Pons (tissue), 1 donor: ENCODE measurements at places on chromosomes 1 and 21.

GRCh38 chr1:185849014-185849413, 114.8 kb downstream of the HMCN1 start:
- DNase-seq = no peak

GRCh38 chr1:103250441-103250861, 142.1 kb upstream of the COL11A1 start:
- peak; percentile 4 for DNase-seq

- no peak for DNase-seq
Measured at GRCh38 chr1:214993419-214993818, 89.1 kb upstream of the KCNK2 start.

DNA sequence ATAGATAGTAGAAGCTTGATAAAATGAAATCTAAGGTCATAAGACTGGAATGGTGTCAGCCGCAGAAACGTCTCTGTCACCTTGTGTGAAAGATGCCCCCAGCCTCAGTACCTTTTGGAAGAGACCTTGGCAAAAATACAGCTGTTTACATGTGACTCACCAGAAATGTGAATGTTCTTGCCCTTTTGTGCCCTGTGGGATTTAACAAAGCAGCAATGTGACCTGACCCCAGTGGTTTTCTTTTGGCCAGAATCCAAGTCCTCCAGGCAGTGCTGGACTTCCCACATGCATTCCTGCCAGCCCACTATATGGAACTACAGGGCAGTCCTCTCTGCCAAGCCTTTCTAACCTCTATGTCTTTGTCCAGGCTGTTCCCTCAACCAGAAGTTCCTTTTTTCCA, 27.2 kb upstream of the LRRC8C start:
- DNase-seq = no peak

- no peak for DNase-seq
Measured at GRCh38 chr1:33971018-33971710, 107.3 kb downstream of the HMGB4 start.

DNA sequence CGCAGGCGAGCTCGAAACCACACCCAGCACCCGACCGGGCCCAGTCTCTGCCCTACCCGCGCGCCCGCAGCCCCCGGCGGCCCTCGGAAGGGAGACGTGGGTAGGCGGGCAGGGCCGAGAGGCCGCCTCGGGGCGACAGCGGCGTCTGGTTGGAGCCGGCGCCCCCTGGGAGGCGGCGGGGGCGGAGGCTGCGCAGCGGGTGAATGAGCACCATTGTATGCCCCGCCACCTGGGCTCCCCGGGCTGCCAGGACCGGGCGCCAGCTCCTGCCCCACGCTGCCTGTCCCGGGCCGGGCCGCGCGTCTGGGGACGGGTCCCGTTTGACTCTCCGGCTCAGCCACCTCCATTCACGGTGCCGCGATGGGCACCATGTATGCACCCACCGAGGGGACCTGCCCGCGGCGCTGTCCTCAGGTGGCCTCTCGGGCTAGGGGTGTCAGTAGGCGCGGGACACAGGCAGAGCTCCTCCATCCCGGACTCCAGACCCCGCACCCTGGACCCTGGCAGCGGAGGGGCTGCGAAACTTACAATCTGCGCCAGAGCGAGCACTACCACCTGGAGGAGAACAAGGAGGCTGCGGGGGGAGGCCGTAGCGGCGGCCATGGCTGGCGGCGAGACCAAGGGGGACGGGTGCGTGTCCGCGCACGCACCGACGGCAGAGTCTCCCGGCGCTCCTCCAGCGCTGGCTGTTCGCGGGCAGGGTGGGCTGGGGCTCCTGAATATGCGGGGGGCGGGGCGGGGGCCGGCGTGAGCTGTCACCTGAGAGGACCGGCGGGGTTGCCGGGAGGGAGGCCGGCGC, at the start of gene COL9A2:
Gene COL9A2 (minus strand): TSS at position 692 of the 799 bp plus-strand sequence. CDS start 89 bp downstream, at position 603.
- peak; percentile 87 for DNase-seq

GRCh38 chr1:87131809-87132283, 196.8 kb upstream of the LMO4 start:
- peak; percentile 79 for DNase-seq

GRCh38 chr1:182897696-182898095, 55.3 kb downstream of the SHCBP1L start:
- no peak for DNase-seq

- DNase-seq = no peak
Measured at GRCh38 chr1:164648636-164649035, 89.7 kb downstream of the PBX1 start.

GRCh38 chr1:93768380-93768863, 86.8 kb upstream of the BCAR3 start:
- DNase-seq = no peak

DNA sequence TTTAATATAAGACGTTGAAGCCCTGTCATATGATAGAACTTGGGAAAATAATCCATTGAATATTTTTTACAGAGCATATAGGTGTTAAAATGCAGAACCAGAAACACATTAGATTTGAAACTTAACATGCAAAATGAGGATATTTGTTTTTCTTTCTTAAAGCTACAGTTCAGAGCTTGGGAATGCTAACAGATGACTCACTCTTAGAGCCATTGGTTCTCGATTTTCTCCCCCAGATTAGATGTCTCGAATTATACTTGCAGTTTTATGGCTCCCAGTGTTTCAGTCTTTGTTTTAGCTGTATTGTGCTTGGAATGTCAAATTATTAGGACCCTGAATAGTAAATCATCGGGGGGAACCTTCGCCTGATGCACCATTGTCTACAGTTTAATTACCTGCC, 575.7 kb upstream of the ZP4 start:
- DNase-seq = no peak

GRCh38 chr21:42388740-42389448, 7.0 kb downstream of the TMPRSS3 start:
- no peak for DNase-seq

DNA sequence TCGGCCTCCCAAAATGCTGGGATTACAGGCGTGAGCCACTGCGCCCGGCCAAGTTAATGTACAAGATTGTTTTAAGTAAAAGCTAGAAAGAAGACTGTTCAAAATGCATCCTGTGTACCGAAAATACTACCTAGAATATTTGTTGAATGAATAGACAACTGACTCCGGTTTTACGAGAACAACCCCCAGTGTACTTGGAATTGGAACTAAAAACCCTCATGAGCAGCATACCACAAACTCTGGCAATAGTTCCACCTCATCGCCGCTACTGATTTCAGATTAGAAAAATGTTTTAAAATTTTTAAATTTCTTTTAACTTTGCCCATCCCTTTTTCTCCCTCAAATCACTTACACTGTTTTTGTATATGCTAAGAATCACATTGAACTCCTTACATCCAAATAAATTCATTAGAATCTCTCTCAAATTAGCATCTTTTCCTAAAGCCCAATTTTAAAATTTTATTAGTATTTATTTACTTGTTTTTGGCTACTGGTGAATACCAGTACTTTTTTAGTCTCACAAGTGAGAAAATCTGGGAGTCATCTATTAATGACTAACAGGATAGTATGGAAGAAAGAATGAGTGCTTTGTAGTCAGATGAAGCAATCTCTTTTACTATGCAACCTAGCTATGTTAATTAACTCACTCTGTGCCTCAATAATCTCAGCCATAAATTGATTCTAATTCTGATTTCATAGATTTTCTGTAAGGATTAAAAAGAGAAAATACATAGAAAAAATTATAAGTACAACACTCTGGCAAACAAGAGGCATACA, 95.1 kb downstream of the GPATCH2 start:
- no peak for DNase-seq

GRCh38 chr1:111192658-111193519, 7.6 kb downstream of the DENND2D start:
- DNase-seq = peak; percentile 71

- no peak for DNase-seq
Measured at GRCh38 chr1:54017979-54018378, at the start of gene LDLRAD1. Gene LDLRAD1, minus strand, starts transcription at chr1:54018186. Its CDS starts 74 bp downstream, at chr1:54018112.
